ENCODE measurements at places on chromosomes 6 and 20.

GRCh38 chr6:51495096-51495495 is 592.3 kb downstream of the PKHD1 start:
- no peak for DNase-seq

- no peak for DNase-seq
Observed at GRCh38 chr6:166330612-166331011, 11.7 kb downstream of the SFT2D1 start.

GRCh38 chr6:14881398-14881797 is 364.5 kb upstream of the JARID2 start:
- no peak for DNase-seq

- no peak for DNase-seq
Observed at GRCh38 chr6:42171813-42172581, 1.2 kb upstream of the GUCA1A start.

GRCh38 chr20:33945391-33946081 is 48.2 kb upstream of the RALY start:
- no peak for DNase-seq

GRCh38 chr6:161210857-161211256 is 63.0 kb downstream of the AGPAT4 start:
- no peak for DNase-seq

- DNase-seq = no peak
Observed at GRCh38 chr6:32096087-32096393, 13.1 kb downstream of the TNXB start.

DNA sequence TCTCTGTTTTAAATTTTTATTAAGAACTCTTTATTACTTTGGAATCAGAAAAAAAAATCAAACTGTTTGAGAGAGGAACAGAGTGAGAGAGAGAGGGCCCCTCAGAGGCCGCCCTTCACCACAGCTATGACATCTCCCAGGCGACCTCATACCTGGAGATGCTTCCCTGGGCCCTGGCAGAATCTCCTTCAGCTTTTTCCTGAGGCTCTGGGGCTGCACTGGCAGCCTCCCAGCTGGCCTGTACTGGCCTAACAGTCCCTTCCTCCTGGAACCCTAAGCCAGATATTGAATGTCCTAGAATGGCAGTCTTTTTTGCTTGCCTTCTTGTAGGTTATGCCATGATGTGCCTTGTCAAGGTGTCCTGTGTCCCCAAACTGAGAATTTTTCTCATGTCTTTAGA is 13.7 kb downstream of the ABHD12 start:
- no peak for DNase-seq

GRCh38 chr6:148817689-148818088 is 70.9 kb downstream of the UST start:
- DNase-seq = no peak

DNA sequence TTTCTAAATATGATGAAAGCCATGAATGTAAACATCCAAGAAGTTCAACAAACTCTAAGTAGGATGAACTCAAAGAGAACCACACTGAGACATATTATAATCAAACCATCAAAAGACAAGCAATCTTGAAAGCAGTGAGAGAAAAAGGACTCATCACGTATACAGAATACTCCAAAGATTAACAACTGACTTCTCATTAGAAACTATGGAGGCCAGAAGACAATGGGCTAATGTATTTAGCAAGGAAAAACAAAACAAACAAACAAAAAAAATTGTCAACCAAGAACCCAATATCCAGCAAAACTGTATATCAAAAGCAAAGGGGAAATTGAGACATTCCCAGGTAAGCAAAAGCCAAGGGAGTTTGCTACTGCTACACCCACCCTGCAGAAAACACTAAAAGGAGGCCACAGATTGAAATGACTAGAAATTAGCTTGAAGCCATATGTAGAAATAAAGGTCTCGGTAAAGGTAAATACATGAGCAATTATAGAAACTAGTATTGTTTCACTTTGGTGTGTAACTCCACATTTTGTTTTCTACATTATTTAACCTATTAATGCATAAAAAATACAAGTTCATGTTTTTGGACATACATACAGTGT is 301.1 kb upstream of the QKI start:
- DNase-seq = no peak

DNA sequence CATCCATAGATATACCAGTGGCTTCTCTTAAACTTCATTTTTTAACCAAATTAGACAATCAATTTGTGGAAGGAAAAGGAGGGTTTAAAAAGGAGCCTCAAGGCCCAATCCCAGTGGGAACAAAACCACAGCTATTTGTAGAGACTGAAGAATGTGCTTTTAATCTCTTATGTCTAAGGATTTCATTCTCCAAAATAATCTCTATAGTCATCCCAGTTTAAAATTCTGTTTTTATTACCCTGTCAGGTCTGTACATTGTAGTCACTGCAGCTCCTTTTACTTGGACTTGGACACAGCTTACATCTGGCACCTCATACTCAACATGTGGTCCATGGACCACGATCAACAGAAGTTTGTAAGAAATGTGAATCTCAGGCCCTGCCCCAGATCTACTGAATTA is 152.1 kb upstream of the STMND1 start:
- DNase-seq = no peak

GRCh38 chr20:53282217-53282955 is 310.2 kb downstream of the TSHZ2 start:
- DNase-seq = no peak

GRCh38 chr6:16766043-16766536 is 4.8 kb upstream of the ATXN1 start:
- DNase-seq = no peak

DNA sequence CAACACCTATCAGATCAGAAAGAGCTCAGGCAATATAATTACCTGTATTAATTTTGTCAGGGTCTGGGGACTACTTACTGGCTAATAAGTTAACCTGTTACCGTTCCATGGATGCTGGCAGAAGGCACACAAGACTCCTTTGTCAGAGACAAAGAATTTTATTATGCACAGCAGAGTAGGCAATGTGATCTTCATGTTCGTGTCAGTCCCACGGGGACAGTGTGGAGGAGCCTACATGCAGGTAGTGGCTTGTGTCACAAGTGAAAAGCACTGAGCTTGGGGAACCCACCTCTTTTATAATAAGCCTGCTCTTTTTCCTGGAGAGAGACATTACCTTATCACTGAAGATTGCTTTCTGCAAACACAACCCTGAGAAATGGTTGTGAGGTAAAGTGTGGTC is 96.9 kb downstream of the CD164 start:
- no peak for DNase-seq
